Tibial nerve (tissue), 4 donors: ENCODE measurements at places on chromosomes 16 and 17.

GRCh38 chr17:57697891-57698711 lies 47.0 kb downstream of the CCDC182 start:
- no peak for DNase-seq

GRCh38 chr17:6568184-6568758 lies 11.9 kb upstream of the PITPNM3 start:
- DNase-seq, result no peak

GRCh38 chr17:73863761-73864535 lies 219.7 kb upstream of the SDK2 start:
- no peak for DNase-seq

DNA sequence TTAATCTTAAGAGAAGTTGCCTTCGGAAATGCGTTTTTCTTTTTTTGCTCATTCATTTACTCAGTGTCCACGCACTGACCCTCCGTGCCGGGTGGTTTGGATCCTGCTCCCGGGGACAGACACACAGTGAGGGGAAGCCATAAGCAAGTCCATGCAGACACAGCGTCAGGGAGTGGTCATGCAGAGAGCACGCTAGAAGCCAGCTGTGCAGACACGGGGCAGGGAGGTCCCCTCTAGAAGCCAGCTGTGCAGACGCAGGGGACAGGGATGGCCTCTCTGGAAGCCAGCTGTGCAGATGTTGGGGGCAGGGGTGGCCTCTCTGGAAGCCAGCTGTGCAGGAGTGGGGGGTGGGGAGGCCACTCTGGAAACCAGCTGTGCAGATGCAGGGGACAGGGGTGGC lies 4.8 kb downstream of the GAA start:
- no peak for DNase-seq

GRCh38 chr17:72394531-72394930 lies 273.7 kb downstream of the SOX9 start:
- DNase-seq, result no peak

DNA sequence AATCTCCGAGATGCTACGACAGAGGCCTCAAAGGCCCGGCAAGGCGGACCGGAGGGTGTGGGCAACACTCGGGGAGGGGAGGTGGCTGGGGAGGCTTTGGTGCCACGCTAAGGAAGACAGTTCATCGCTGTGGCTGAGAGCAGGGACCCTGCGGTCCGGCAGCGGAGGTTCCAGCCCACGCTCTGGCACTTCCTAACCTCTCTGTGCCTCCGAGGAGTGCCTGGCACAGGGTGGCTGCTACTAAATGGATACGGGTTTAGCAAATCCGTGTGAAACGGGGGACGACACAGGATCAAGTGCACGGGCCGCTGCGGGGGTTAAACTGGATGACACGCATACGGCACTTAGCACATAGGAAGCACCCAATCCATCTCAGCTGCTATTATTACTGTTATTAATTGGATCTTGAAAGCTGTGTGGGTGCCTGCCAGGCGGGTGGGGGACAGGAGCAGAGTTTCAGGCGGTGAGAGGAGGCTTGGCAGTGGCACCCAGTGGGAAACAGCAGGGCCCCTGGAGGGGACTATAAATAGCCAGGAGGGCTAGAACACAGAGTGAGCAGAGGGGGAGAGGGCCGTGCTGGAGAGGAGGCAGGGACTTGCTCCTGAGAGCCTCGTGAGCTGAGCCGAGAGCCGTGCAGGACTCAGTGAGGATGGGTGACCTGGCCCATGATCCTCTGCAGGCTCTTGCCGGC lies 45.0 kb downstream of the ABR start:
- no peak for DNase-seq

GRCh38 chr16:442976-443375 lies 17.5 kb downstream of the RAB11FIP3 start:
- DNase-seq, result no peak

DNA sequence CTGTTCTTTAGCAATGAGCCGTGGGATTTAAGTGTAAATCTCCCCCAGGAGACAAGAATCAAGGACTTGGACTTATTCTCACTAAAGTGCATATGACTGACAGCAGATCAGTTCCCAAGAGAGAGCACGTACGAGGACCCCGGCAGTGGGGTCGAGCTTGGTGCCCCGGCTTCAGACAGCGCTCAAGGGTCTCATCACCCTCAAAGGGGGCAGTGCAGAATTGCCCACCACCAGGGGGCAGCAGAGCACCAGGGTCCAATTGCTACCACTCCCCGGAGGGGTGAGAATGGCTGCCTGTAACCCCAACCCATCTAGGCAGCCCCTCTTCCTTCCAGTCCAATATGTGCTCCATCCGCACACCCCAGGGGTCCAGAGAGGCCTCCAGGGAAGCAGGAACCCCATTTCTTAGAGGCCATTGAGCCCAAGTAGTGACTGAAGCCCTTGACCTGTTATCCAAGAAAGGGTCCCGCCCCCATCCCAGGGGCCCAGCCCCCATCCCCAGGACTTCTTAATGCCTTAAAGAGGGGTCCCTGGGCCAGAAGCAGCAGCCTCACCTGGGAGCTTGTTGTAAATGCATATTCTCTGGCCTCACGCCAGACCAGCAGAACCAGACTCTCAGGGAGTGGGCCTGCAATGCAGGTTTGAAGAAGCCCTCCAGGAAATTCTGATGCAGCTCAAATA lies 86.1 kb downstream of the ZDHHC7 start:
- no peak for DNase-seq

DNA sequence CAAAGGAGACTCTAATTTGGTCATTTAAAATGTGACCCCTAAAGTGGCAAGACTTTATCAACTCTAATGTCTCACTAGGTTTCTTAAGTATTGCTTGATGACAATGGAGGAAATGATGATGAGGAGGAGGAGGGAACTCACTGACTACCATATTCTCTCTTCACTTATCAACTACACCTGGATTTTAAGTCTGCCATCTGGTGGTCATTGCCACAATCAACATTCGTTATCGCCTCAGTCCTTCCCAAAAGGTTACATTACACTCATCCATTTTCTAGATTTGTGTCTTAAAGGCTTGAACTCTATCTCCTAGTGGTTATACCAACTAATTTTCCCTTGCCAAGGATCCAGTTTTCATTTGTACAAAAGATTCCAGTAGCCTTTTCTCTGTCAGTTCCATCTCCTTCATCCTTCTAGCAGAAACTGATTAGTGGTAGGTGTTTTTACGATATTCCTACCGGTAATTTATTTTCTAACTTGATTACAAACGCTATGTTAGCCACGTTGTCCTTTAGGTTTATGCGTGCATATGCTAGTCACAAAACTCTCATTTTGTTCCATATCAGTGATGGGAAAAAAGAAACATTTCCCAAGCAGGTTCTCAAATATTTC lies 114.6 kb upstream of the NOG start:
- peak; percentile 28 for DNase-seq

DNA sequence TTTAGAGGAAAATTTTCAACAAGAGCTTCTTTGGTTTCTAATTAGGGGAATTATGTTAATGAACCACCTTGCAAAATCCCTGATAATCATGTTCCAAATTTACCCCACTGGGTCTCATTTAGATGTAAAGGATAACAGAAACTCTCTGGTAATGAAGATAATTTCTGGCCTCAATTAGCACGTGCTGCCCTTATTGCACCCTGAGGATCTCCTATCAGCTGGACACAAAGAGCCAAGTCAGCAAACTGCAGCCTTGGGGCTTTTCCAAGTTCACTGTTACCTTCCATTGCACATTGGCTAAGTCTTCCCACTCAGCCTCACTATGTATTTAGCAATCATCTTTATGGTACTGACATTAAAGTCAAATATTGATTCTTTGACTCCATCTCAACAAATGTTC lies 78.1 kb downstream of the GP2 start:
- no peak for DNase-seq

- no peak for DNase-seq
Observed at GRCh38 chr17:68785565-68786486, 169.4 kb downstream of the ABCA8 start.

- no peak for DNase-seq
Observed at GRCh38 chr17:15910791-15911190, 34.1 kb upstream of the ADORA2B start.

DNA sequence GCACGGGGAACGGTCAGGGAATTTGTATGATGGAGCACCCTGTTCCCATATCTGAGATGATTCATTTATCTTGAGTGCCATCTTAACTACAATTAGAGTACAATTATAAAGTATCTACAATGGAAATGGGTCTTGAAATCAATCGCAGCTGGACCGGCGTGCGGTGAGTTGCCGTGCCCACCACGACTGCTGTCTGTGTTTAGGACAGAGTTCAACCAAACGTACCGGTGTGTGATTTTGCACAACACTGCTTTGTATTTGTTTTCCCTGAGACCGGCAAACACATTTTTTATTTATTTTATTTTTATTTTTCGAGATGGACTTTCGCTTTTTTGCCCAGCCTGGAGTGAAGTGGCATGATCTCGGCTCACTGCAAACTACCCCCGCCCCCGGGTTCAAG lies 457.0 kb downstream of the WWOX start:
- DNase-seq, result no peak
